ENCODE measurements at places on chromosomes 2 and 18. TPM values are rescaled to one million over a fixed set of nuclear protein-coding genes. Genes with fewer than 3 reads are reported as not detected.

TCF23 gene
- polyA plus RNA-seq, result 0.21 TPM

GRCh38 chr2:30394096-30394495, 53.0 kb upstream of the LCLAT1 start:
- DNase-seq, result no peak

- DNase-seq, result no peak
Measured at GRCh38 chr18:7600528-7601245, 33.6 kb downstream of the PTPRM start.

C2orf78 gene
- not detected for polyA plus RNA-seq

MEIS1 gene
- 12.1 TPM for polyA plus RNA-seq

YES1 gene
- 50.5 TPM for polyA plus RNA-seq

DNA sequence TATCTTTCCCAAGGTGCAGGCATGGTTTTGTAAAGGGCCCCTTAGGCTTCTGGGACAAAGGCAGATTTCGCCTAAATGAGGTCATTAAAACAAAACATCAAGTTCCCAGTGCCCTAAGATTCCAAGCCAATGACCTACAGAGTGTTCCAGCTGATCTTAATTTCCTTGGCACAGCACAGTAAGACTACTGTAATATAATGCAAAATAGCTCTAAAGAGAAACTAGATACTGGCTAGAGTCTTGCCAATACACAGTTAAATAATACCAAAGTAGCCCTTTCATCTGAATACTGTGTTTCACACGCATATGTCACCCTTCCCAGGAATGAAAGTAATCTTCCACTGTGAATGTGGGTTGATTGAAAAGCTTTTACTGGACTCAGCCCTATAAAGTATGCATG, 14.7 kb downstream of the GRB14 start:
- no peak for DNase-seq

- DNase-seq, result no peak
Measured at GRCh38 chr2:46309052-46309953, 12.1 kb downstream of the EPAS1 start.

DNA sequence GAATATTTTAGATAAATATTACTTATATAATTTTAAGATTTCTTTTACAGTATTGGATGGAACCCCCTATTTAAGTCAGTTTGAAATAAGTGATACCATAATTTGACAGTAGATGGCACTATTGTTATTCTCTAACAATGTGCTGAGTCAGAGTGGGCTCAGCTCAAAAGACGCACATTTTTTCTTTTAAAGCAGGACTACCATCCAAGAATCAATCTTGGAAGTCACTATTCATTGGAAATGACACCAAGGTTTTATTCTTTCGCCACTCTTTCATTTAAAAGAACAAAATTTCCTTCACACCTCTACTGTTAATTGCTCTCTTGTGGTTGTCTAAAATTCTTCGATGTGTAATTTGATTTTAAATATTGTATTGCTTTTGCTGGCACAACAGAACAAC, 32.6 kb upstream of the SPAG16 start:
- DNase-seq, result peak; percentile 79

TWIST2 gene
- 5.6 TPM for polyA plus RNA-seq

Measured in muscle of back (tissue), 13 donors.